ENCODE measurements at places on chromosomes 6 and 20.

- DNase-seq: no peak
Observed at GRCh38 chr6:69801711-69802110, 4.9 kb upstream of the LMBRD1 start.

DNA sequence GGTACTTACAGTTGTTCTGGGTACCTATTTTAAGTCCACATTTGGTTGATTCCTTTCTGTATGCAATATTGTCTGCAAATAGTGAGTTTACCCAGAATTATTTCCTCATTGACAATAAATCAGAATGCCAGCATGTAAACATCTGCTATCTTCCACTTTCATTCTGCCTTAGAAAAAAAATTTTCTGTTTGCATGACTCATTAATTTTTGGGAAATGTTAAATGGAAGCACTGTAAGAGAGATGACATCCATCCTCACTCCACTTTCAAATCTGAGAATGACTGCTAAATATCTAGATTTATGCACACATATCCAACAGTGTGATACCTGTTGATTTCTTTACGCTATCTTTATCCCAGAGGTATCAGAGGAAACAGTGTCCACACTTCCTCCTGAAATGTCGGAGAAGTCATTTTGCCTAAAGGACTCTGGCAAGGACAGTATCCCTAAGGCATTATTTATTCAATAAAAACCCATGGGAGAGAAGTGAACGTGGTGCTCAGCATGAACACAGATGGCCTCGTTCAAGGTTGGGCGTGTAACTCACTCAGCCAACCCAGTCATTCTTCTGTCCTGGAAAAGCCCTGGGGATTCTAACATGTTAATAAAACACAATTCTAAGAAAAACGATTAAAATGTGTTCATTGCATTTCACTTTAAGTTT lies 780.9 kb downstream of the QKI start:
- no peak for DNase-seq

DNA sequence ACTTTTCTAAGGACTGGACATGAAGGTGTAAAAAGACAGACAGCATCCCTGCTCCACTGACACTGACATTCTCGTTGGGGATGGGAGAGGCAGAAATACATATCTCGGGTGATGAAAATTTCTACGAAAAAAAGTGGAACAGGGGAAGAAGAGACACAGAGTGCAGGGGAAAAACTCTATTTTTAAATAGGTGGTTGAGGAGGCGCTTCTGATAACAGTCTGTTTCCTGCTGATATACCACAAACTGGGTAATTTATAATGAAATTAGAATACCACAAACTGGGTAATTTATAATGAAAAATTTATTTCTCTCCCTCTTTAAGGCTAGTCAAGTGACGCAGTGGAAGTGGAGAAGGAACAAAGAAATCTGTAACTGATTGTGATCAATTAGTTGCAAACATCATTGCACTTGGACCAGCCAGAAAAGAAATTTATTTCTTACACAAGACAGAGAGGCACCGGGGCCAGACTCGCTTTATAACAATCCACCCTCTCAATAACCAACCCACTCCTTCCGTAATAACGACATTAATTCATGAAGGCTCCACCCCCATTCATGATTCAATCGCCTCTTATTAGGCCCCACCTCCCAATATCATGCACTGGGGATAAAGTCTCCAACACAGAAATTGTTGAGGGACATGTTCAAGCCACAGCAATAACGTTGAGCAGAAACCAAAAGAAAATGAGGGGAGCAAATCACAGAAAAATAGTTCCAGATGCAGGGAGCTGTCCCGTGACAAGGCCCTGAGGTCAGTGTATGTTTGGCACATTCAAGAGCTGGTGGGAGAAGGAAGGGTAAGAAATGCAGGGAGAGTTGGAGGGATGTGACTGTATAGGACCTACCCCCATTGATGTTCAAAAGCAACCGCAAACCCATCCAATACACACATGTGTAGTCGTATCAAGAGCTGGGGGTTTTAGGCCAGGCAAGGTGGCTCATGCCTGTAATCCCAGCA lies 6.6 kb upstream of the SRSF6 start:
- no peak for DNase-seq

GRCh38 chr6:37309046-37309445 lies 44.7 kb upstream of the RNF8 start:
- DNase-seq: no peak

DNA sequence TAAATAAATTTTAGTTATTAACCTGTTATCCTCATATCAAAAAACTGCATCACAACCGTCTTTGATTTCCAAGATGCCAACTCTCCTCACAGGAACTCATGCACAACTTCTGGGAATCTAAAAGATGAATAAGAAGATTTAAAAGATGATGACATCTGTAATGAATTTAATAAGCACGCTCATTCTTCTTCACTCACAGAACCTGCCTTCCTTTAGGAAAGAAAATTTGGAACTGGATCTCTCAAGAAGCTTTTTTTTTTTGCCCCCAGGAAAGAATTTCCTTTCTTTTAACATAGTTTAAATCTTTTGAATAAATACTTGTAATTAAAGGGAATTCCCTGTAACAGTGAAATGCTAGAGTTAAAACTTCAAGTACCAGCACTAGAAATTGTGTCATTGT lies 161.5 kb downstream of the HIVEP2 start:
- no peak for DNase-seq

GRCh38 chr6:153001767-153002612 lies 519 bp downstream of the MTRF1L start:
- DNase-seq: no peak

- DNase-seq: no peak
Observed at GRCh38 chr6:22284666-22285065, 12.2 kb downstream of the PRL start.

DNA sequence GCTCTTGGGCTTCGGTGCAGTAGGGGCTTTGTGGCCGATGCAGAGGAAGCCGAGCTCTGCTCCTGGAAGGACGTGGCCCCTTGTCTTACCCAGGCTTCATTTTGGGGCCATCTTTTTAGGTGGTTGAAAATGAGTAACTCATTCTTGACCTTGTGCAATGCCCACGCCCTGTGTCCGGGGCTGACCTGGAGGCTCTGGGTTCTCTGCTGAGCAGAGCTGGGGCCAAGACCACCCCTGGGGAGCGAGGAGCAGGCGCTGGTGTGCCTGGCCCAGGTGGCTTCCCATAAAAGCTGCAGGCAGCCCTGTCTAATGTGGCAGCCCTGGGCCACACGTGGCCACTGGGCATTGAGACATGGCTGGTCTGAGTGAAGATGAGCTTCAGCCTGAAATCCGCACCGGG lies 25.7 kb downstream of the NTSR1 start:
- DNase-seq: no peak

- DNase-seq: no peak
Observed at GRCh38 chr20:13180986-13181889, 39.8 kb upstream of the ISM1 start.

- no peak for DNase-seq
Observed at GRCh38 chr6:37765182-37765775, 54.2 kb upstream of the ZFAND3 start.

DNA sequence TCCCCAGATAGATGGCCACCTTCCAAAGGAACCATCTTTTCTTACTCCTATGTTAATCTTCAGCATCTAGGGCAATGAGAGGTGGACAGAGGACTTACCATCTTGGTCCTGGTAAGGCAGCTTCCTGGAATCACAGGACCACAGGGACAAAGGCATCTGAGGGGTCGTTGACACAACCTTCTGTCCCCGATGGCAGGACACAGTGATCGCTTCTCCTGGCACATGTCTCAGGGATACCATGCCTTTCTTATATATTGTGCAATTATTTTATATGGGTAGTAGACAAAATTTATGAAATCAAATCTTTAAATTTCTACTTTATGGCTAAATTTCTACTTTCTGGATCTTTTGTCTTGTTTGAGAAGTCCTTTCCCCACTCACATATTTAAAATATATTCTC lies 20.1 kb downstream of the SERPINB1 start:
- DNase-seq: no peak

GRCh38 chr6:6057442-6058053 lies 50.8 kb upstream of the NRN1 start:
- DNase-seq: peak; percentile 30

- no peak for DNase-seq
Observed at GRCh38 chr6:160363016-160363996, 15.1 kb downstream of the SLC22A3 start.

- DNase-seq: no peak
Observed at GRCh38 chr6:106794129-106794528, 164.8 kb downstream of the QRSL1 start.

DNA sequence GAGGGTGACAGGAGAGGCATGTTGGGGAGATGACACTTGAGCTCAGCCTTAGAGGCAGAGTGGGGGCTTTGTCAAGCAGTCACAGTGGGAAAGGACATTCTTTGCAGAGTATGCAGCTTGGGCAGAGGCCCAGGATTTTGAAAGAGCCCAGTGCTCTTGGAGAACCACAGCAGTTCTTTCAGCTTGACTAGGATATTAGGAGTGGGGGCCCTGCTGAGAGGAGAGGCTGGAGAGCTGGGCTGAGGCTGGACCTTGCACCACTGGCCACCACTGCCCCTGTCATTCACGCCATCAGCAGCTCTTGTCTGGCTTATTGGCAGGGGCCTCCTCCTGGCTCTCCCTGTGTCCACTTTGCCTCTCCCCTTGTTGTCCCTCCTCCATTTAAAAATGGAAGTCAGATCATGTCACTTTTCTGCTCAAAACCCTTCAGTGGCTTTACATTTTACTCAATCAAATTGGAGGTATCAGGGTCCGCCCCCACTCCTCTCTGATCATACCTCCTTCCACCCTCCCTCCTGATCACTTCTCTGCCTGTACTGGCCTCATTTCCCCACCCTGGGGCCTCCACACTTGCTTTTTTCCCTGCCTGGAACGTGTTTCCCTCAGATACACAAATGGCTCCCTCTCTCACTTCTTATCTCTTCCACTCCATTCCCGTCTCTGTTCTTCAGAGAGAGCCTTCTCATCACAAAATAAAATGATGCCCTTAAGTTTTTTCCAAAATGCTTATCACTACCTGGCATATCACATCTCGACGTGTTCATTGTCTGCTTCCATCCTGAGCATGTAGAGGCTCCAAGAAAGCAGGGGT lies 10.5 kb downstream of the MANBAL start:
- DNase-seq: no peak

- no peak for DNase-seq
Observed at GRCh38 chr6:82995066-82995465, 70.6 kb downstream of the UBE3D start.

- no peak for DNase-seq
Observed at GRCh38 chr20:3842348-3842930, 4.2 kb upstream of the MAVS start.

- DNase-seq: no peak
Observed at GRCh38 chr20:61798632-61799031, 267.0 kb downstream of the TAF4 start.

DNA sequence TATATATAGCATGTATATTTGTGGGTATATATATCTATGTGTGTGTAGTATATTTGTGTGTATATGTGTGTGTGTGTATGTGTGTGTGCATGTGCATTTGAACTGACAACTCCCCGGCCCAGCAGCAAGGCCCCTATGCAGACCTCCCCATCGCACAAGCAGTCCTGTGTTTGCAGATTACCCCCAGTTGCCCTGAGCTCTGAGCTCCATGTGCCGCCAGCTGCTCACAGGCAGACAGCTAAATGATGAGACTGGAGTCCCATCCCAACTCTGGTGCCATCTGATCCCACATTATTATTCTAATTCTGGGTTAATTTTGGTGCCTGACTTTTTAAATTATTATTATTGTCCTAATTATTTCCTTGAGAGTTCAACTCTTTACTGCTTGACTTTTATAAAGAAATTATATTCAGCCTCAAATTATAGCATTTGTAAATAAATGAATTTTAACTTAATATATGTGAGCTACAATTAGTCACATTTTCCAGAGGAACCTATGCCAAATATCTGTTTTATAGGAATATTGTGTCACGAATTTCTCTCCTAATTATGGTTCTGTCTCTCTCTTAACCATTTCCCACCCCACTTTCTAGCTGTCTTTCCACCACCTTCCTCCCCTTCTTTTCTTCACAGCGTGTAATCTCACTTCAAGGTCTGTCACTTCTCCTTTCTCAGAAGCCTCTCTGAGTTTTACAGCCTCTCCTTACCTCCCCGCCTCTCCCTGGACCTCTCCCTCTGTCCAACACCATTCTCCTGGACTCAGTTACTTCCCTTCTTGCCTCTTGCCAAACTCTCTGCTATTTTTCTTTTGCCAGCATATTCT lies 90.6 kb upstream of the SYNDIG1 start:
- no peak for DNase-seq

DNA sequence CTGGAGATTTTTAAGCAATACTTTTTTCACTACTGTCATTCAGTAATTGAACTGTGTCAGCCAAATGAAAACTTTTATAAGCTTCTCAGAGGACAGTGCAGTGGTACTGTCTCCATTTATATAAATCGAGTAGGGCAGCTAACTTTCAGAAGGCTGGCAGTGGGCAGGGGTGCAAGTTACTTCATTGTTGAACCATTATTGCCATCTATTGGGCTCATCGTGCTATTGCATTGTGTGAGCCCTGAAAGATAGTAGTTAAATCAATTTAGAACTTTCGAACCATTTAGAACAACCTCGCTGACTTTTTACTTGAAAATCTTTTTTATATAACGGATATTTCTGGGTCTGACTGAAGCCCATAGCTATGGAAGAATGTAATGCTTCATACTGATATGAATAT lies 347.8 kb upstream of the PLCB4 start:
- peak; percentile 15 for DNase-seq

- no peak for DNase-seq
Observed at GRCh38 chr20:17793986-17794385, 94.2 kb downstream of the BANF2 start.

- DNase-seq: no peak
Observed at GRCh38 chr6:13370623-13371022, 42.3 kb upstream of the TBC1D7 start.
